ENCODE measurements at places on chromosomes 3 and 15.

DNA sequence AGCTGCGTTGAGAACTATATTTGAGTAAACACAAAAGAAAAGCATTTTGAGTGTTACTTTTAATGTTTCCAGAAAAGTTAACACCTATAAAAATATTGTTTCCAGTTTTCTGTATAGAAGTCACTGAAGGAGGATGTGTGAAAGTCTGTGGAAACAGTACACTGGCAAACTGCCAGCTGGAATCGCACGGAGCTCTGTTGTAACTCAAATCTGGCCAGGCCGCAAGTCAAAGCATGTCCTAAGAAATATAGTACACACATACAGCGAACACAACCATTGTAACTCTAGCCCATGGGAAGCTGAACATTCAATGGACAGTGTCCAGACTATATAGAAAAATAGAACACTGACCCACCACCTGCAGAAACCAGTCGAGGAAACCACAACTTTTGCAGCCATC lies 657.2 kb downstream of the FHIT start:
- no peak for DNase-seq

- DNase-seq: no peak
These were observed 187.6 kb upstream of the STRIT1 start for GRCh38 chr3:155481089-155481488.

GRCh38 chr15:32905481-32905880 lies 187.7 kb downstream of the GREM1 start:
- DNase-seq: no peak

GRCh38 chr15:70195587-70196305 lies 98.0 kb upstream of the TLE3 start:
- peak; percentile 25 for DNase-seq

DNA sequence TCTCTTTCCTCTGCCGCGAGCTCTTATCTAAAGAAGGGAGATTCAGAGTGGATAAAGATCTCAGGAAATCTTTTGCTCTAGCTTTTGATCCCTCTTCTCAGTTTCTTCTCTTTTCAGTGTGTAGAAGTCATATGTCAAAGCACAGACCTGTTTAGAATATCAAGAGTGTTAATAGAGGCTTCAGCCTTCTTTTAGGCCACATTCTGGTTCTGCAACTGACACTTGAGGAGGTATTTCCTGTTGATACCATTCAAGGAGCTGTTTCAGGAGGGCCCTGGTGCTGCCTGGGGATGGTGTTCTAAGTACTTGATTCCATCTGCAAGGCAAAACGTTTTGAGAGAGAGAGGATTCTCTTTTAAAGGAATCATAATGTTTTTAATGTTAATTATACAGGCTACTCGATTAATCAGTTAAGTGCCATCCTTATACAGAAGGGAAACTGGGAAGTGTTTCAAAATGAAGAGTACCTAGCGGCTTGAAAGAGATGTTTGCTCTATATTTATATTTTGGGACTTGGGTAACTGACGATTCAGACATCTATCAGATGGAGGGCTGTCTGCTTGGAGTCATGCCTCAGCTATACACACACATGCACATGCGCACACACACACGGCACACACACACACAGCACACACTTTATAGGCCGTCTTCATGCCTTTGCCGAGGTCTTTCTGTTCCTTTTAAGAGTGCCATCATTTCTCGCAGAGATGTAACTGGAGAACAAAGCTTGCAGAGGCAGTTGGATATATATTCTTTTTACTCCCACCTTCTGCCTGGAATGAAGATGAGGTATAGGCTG lies 313.9 kb downstream of the PTPRG start:
- no peak for DNase-seq

- no peak for DNase-seq
These were observed 125.7 kb downstream of the PDZRN3 start for GRCh38 chr3:73498764-73499622.

DNA sequence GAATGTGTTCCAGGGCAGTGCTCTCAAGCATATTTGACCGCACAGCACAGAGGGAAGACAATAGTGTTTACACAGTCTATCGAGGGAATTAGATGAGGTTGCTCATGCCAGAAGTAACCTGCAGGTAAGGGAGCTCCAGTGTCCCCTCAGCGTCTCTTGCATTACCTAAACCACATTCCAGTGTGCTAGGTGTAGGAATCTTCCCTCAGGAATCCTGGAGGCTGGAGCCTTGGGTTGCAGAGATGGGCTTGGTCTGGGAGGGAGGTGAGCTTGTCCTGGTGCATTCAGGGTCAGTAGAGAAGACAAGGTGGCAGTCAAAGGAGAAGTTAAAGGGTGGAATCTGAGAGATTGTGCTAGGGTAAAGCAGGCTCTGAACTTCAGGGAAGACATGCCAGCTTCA lies 56.3 kb downstream of the SOX14 start:
- no peak for DNase-seq

All from T1000 (cell line).